NCI-H2081 treated with DMSO at 0.1 percent for 48 hours (cell line): ENCODE measurements at places on chromosomes 2 and 18.

- DNase-seq: no peak
Observed at GRCh38 chr2:230319211-230319862, 7.7 kb upstream of the SP140L start.

GRCh38 chr18:79496237-79496977 lies 100.7 kb downstream of the NFATC1 start:
- DNase-seq: no peak

- DNase-seq: no peak
Observed at GRCh38 chr2:199943373-199943772, 11.9 kb downstream of the TYW5 start.

DNA sequence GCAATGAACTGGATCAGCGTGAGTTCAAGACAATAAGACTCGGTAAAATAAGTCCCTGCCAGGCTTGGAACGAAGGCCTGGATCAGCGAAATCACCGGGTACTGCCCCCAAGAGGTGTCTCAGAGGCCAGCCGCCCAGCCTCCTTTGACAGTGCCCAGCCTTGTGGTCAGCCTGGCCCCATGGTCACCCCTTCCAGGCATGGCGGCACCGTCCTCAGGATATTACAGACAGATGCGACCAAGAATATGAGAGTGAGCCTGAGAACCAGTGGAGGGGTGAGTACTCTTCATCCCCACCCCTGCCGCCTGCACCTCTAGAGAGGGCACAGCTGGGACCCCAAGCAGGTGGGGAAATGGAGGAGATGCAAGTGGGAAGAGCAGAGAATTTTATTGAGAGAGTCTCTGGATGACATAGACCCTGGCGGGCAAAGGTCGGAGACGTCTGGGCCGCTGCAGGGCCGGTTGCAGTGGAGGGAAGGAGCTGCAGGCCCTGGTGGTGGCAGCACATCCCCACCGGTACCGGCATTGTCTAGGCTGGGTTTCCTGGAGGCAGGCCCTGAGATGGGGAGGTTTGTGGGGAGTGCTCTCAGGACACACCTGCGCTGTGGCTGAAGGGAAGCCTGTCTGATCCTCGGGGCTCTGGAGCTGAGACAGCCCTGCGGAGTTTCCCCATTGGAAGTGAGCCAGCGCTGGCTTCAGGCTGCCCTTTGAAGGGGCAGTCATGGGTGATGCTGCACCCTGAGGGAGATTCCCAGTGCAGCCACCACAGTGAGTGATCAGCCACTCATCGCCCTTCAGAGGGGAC lies 190.0 kb downstream of the SEPTIN10 start:
- no peak for DNase-seq

DNA sequence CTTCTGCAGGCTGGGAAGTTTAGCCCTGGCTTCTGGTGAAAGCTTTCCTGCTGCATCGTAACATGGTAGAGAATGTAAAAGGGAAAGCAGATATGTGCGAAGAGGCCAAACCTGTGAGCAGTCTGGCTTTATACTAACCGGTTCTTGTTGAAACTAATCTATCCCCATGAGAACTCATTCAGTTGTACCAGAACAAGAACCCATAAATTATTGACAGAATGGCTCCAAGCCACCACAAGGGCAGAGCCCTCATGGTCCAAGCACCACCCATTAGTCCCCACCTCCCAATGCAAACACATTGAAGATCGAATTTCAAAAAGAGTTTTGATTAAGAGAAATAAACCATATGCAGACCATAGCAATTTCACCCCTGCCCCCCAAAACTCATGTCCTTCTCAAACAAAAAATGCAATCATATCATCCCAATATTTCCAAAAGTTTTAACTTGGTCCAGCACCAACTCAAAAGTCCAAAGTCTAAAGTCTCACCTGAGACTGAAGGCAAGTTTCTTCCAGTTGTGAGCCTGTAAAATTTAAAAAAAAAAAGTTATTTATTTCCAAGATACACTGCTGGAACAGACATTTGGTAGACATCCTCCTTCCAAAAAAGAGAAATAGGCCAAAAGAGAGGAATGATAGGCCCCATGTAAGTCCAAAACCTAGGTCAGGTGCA lies 318.9 kb downstream of the CNTNAP5 start:
- DNase-seq: no peak
